Ecto neural progenitor cell (in vitro differentiated cells): ENCODE measurements at places on chromosomes 6 and 20.

- no peak for DNase-seq
These were observed 78.2 kb upstream of the ASCC3 start for GRCh38 chr6:100959280-100959679.

DNA sequence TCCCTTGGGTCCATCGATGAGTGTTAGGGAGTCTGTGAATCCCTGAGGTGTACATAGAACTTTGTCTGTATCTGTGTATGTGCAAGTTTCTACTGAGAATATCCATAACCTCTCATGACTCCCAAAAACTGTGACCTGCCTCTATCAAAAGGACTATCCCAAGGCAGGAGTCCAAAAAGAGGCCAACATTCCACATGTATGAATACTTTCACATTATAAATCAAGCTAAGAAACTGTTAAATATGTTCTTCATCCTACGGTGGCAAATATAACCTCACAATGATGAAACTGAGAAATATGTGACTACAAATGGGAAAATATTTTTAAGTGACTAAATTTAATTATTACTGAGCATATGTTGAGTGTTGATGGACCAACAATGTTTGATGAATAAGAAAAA lies 16.1 kb upstream of the STX11 start:
- no peak for DNase-seq

DNA sequence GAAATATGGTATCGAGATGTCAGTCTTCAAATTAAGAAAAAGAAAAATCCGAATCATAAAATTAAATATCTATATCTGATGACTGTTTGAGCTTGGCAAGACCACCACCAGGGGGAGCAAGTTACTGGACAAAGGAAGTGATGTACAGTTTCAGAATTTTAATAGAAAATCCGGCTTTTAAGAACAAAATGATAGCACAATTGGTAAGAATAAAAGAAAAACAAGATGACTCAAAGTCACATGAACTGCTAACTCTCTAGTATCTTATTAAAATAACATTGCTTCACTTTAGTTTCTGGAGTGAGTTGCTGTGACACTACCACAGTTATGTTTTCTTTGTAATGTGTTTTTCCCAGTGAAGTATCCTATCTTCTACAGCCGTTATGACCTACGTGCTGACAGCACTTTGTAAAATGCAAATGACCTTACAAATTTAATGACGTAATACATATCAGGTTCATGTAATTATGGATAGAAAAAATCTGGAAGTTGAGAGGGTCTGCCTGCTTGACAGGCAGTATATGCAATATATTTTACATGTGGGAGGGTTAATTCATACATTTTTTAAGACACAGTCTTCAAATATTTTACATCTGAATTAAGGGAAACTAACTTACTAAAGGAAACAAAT lies 405.3 kb upstream of the HS3ST5 start:
- DNase-seq, result no peak

DNA sequence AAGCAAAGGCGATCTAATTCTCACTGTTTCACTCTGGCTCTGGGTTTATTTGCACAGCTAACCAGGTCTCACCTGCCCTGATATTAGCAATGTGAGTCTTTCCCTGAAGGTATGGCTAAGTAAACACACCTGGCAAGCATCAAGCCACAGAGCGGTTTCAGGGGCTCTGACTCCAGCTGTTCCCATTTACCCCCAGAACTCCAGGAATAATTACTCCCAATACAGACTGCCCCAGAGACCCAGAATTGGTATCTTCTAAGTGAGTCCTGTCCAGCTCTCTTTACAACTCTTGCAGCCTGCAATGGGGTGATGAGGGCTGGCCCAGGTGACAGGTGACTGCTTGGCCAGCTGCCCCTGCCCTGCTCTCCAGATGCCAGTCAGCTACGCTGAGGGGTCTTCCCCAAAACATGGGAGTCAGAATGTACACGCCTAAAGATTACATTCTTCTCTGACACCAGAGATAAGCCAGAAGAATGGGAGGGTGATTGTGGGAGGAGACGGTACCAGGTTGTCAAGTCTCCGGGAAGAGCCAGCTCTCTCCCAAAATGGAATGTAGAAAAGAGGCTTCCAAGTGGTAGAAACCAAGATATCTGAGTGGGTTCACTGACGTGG lies 4.9 kb upstream of the LRRN4 start:
- no peak for DNase-seq

- no peak for DNase-seq
These were observed 39.4 kb upstream of the RFPL4B start for GRCh38 chr6:112307707-112308106.
